ENCODE measurements at places on chromosomes 3 and 15. TPM values are rescaled to one million over a fixed set of nuclear protein-coding genes. Genes with fewer than 3 reads are reported as not detected.

GRCh38 chr3:181265750-181266333 lies 276.3 kb upstream of the DNAJC19 start:
- peaks cover 5% of the 10 kb centered on the region for H3K4me1 ChIP-seq
- H3K4me3 ChIP-seq: peak overlapping the region; percentile 66
- no peak for DNase-seq
- peaks cover 3% of the 10 kb centered on the region for H3K27me3 ChIP-seq
- no peaks in the 10 kb centered on the region for H3K36me3 ChIP-seq
- peak overlapping the region; percentile 66 for H3K27ac ChIP-seq

The CD96 gene
- 271 TPM for total RNA-seq

The ARL13B gene
- total RNA-seq: 5.8 TPM

The MYO1E gene
- 14.0 TPM for total RNA-seq

The SNTN gene
- total RNA-seq: not detected

DNA sequence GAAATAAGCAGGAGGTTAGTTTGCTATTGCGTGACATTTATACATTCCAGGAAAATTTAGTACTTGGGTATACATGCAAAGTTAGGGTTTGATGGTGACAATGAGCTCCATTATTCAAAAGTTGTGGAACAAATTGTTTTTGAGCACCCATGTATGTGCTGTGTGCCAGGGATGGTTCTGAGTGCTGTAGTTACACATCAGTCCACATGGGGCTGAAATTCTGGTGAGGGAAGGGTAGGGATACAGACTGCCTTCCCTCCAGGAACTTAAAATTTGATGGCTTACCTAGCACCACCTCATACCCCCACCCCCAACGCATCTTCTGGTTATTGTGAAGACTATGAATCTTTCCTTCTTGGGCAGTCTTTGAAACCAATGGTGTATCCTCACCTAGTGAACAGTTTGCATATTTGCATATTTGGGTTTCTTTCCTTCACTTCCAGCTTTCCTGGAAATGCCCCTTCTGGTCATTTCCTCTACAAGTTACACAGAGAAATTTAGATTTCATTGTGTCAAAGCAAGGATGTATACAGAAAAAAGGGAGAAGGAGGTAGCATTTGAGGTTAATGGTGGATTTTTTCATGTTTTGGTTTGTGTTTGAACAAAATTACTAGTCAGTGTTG lies 222.0 kb upstream of the IL12A start:
- H3K27me3 ChIP-seq: peaks cover 59% of the 10 kb centered on the region
- no peaks in the 10 kb centered on the region for H3K36me3 ChIP-seq
- no peak overlapping the region for H3K27ac ChIP-seq
- H3K4me3 ChIP-seq: no peak overlapping the region
- DNase-seq: no peak

DNA sequence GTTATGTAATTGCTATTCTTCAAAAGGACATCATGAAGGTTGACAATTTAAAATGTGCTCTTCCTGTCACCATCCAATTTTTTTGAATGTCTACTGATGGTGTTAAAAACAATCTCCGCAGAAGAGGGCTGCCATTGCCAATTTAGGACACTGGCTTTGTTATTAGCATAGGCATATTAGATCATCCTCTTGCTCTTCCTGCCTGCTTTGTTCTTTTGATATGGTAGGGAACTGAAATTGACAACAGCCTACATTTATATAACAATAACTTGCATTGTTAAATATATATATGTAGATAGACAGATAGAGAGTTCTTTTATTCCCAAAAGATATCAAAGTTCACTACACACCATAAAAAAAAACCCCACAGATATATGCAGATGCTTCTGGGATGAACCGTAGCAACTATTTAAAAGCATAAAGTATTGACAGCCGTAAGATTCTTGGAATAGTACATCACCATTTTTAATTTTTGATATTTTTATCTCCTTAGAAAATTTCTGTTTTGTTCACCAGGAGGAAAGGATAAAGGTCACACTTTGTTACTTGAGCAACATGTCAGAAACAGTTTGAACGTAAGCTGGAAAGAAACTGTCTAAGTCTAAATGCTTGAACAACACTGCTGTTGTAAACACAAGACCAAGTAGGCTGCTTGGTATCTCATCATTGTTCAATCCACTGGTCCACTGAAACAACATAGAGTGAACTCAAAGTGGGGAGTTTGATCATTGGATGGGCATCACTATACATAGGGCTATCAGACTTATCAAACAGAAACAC lies 66.5 kb downstream of the MDFIC2 start:
- H3K27me3 ChIP-seq: no peaks in the 10 kb centered on the region
- H3K4me3 ChIP-seq: no peak overlapping the region
- H3K4me1 ChIP-seq: no peaks in the 10 kb centered on the region
- DNase-seq: no peak

GRCh38 chr3:189360291-189360690 lies 188.5 kb downstream of the TPRG1 start:
- H3K4me1 ChIP-seq: peaks cover 20% of the 10 kb centered on the region
- no peak overlapping the region for H3K4me3 ChIP-seq
- peaks cover 6% of the 10 kb centered on the region for H3K36me3 ChIP-seq
- no peaks in the 10 kb centered on the region for H3K27me3 ChIP-seq
- no peak overlapping the region for H3K27ac ChIP-seq

DNA sequence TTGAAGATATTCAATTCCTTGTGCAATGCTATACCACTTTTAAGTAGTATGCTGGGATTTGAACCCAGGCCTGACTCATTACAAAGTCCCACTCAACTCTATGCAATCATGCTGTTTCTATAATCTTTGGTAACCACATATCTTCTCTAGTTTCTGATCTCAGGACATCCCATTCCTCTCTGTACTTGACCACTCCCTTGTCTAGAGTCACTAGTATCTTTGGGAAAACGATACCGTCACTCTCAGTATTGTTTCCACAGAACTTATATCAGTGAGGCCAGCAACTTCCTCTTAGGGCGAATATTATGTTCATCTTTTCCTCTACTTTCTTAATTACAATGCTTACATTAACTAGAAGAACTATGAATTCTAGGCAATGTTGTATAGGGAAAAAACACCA lies 137.3 kb upstream of the TSPAN3 start:
- no peak for DNase-seq
- H3K27ac ChIP-seq: no peak overlapping the region
- H3K4me1 ChIP-seq: no peaks in the 10 kb centered on the region
- no peak overlapping the region for H3K4me3 ChIP-seq
- H3K36me3 ChIP-seq: no peaks in the 10 kb centered on the region

DNA sequence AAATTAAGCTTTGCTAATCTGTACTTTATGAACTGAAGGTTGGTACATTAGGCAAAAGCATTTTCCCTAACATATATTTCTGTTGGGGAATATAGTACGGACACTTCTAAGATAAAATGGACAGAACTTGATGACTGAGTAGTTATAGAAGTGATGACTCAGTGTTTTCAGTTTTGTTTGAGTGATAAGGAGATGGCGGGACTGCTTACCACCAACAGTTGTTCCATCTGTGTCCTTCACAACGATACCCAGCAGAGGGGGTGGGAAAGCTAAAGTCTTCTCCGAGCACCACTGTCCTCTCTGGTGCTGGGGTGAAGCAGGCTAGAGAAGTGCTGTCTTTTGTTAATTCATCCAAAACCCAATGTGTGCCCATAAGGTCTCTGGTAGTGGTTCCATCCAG lies 195.8 kb downstream of the CD47 start:
- no peak for DNase-seq
- H3K36me3 ChIP-seq: no peaks in the 10 kb centered on the region
- peaks cover 28% of the 10 kb centered on the region for H3K27me3 ChIP-seq
- no peaks in the 10 kb centered on the region for H3K4me1 ChIP-seq
- H3K4me3 ChIP-seq: no peak overlapping the region

DNA sequence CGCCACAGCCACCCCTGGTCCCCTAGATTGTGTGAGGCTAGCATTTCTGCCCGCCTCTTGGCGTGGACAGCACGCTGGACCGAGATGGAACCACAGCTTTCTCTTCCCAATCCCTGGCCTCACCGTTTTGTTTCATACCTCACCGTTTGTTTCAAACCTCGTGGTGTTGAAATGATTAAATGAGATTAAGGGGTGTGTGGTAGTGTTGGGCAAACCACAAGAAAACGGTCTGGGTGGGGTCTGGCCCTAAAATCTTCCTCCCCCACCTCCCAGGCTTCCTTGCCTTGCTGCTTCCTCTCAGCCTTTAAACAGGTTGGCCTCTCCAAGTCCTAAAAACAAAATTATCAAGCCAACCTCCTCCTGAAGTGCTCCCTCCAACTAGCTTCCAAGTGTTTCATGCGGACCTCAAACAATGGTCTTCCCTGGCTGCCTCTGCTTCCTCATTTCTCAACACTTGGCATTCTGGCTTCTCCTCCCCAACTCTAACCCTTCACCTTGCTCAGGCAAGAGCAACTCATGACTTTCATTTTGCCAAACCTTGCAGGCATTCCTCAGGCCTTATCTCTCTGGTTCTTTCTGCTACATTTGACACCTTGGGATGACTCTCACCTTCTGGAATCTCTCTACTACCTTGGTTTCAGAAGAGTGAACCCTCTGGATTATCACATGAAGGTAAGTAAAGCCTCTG lies 1.4 kb upstream of the ATP13A3 start:
- peaks cover 53% of the 10 kb centered on the region for H3K4me1 ChIP-seq
- peaks cover 36% of the 10 kb centered on the region for H3K36me3 ChIP-seq
- peak; percentile 49 for DNase-seq
- no peaks in the 10 kb centered on the region for H3K27me3 ChIP-seq
- peak overlapping the region; percentile 86 for H3K4me3 ChIP-seq
- peak overlapping the region; percentile 95 for H3K27ac ChIP-seq

The MKRN3 gene
- total RNA-seq: 2.9 TPM

GRCh38 chr3:67655364-67656121 lies 1.1 kb upstream of the SUCLG2 start:
- peaks cover 41% of the 10 kb centered on the region for H3K36me3 ChIP-seq
- peaks cover 59% of the 10 kb centered on the region for H3K4me1 ChIP-seq
- H3K27ac ChIP-seq: peak overlapping the region; percentile 93
- peak; percentile 87 for DNase-seq

DNA sequence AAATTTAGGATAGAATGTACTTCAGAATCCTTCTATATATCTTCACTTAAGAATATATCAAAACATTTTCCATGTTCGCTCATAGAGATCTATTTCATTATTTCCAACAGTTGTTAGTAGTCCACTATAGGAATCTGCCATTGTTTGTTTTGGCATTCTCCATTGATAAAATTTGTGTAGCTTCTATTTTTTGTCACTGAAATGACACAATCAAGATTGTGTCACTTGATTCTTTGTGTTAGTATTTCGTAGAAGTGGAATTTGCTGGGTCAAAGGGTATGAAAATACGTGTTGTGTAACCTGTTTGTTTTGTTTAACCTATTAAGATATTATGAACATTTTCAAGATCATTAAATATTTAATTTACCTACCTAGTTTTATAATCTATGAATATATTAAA lies 15.9 kb upstream of the GPR156 start:
- peaks cover 8% of the 10 kb centered on the region for H3K27me3 ChIP-seq
- H3K36me3 ChIP-seq: no peaks in the 10 kb centered on the region
- H3K4me3 ChIP-seq: no peak overlapping the region
- no peak overlapping the region for H3K27ac ChIP-seq
- H3K4me1 ChIP-seq: no peaks in the 10 kb centered on the region

- no peaks in the 10 kb centered on the region for H3K27me3 ChIP-seq
- no peak for DNase-seq
- H3K4me3 ChIP-seq: no peak overlapping the region
- H3K4me1 ChIP-seq: no peaks in the 10 kb centered on the region
Measured at GRCh38 chr3:24365168-24365567, 129.5 kb downstream of the THRB start.

The EEFSEC gene
- total RNA-seq: 16.6 TPM

DNA sequence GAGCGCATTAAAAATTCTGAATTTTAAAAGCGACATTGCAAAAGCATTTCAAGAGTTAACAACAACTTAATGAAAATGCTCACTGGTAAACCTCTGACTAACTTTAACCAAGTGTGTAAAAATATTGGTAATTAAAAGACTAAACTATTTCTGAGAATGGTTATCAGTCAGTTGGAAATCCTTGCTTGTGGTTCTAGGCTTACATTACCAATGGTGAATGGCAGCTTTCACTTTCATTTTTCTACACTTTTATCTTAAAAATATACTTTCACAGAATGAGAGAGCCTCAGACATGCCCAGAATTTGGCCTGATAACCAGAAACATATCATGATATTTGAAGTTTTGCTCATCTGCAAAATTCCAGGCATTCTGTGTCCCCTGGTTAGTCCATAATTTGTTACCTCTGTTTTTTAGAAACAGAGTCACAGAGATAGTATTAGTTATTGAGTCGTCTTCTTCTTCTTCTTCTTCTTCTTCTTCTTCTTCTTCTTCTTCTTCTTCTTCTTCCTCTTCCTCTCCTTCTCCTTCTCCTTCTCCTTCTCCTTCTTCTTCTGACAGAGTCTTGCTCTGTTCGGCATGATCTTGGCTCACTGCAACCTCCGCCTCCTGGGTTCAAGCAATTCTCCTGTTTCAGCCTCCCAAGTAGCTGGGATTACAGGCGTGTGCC lies 5.5 kb upstream of the RNF111 start:
- peak; percentile 12 for DNase-seq
- peak overlapping the region; percentile 96 for H3K27ac ChIP-seq
- H3K4me1 ChIP-seq: peaks cover 40% of the 10 kb centered on the region
- H3K27me3 ChIP-seq: peaks cover 5% of the 10 kb centered on the region
- H3K36me3 ChIP-seq: no peaks in the 10 kb centered on the region

- H3K27me3 ChIP-seq: no peaks in the 10 kb centered on the region
- H3K4me3 ChIP-seq: no peak overlapping the region
- no peak for DNase-seq
Measured at GRCh38 chr3:16402451-16402850, 111.0 kb downstream of the RFTN1 start.

The CAMK2N2 gene
- total RNA-seq: not detected

DNA sequence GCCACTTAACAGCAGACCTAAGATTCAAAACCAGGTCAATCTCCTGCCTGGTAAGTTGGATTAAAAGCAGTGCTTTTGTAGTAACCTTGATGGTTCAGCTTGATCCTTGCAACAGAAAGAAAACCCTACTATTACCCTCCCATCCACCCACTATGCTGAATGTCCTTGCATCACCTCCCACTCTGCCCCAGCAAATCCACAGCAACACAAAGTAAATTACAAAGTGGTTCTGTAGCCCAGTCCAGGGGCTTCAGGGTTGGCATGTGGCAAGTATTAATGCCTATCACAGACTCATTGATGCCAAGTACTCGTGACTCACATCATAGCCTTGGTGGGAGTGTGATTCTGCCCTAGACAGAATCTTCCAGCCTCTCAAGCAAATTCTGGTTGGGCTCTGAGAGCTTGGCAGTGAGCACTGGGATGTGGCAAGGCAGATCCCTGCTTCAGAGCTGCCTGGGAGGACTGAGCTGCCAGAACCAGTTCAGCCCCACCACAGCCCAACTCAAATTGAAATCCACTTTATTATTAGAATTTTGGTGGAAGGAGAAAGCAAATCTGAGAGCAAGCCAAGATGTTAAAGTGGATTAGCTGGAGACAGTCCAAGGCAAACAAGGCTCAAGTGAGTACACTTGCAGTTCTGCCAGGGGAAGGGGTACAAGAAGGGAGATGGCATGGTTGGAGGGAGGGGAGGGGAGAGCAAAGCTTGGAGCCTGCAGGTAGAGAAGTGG lies 225.8 kb upstream of the UMPS start:
- no peak overlapping the region for H3K27ac ChIP-seq
- no peak for DNase-seq
- H3K4me3 ChIP-seq: no peak overlapping the region
- H3K36me3 ChIP-seq: no peaks in the 10 kb centered on the region
- H3K4me1 ChIP-seq: no peaks in the 10 kb centered on the region
- H3K27me3 ChIP-seq: peaks cover 46% of the 10 kb centered on the region

The RTP4 gene
- total RNA-seq: 19.4 TPM

GRCh38 chr15:75067123-75067830 lies 43.9 kb downstream of the PPCDC start:
- peak overlapping the region; percentile 86 for H3K27ac ChIP-seq
- H3K36me3 ChIP-seq: peaks cover 49% of the 10 kb centered on the region
- H3K27me3 ChIP-seq: no peaks in the 10 kb centered on the region
- peaks cover 55% of the 10 kb centered on the region for H3K4me1 ChIP-seq
- DNase-seq: peak; percentile 76
- H3K4me3 ChIP-seq: peak overlapping the region; percentile 45

Data from activated CD4-positive, alpha-beta T cell treated with anti-CD3 and anti-CD28 coated beads, Interleukin-2, amount 10 ng/mL, durations not matched to agents 7 days and 5 days (primary cell).